Tibial nerve (tissue), 4 donors: ENCODE measurements at places on chromosomes 2 and 18.
A peak's percentile ranks its signal among the peaks of the same experiment; 100 is the strongest.

- H3K27ac ChIP-seq: no peak overlapping the region
- no peak overlapping the region for H3K4me3 ChIP-seq
- no peaks in the 10 kb centered on the region for H3K27me3 ChIP-seq
- no peaks in the 10 kb centered on the region for H3K36me3 ChIP-seq
- DNase-seq: no peak
These were observed 6.7 kb upstream of the PNO1 start for GRCh38 chr2:68151037-68151436.

- H3K27ac ChIP-seq: no peak overlapping the region
- no peaks in the 10 kb centered on the region for H3K4me1 ChIP-seq
These were observed 905.9 kb downstream of the NRXN1 start for GRCh38 chr2:50126077-50126476.

- H3K27ac ChIP-seq: no peak overlapping the region
- DNase-seq: no peak
- peaks cover 24% of the 10 kb centered on the region for H3K4me1 ChIP-seq
- H3K27me3 ChIP-seq: no peaks in the 10 kb centered on the region
- H3K36me3 ChIP-seq: no peaks in the 10 kb centered on the region
These were observed 2.2 kb downstream of the ELAC1 start for GRCh38 chr18:50970006-50970405.

DNA sequence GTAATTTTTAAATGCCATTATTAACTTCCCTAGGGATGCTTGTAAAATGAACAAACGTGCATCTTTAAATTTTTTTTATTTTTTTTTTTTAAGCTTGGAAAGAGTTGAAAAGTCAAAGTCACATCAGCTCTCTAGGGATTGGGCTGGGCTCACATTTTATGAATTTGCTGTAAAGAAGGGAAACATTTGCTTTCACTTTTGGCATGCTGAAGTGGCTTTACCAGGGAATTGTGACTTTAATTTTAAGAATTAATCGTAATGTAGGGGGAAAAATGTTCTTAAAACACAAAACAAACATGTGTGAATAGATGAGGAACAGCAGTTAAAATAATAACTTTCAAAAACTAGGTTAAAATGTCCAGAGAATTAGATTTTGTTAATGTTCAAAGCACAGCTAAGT lies 123.0 kb downstream of the AGAP1 start:
- H3K36me3 ChIP-seq: no peaks in the 10 kb centered on the region
- H3K27ac ChIP-seq: peak overlapping the region; percentile 31
- no peaks in the 10 kb centered on the region for H3K27me3 ChIP-seq
- H3K4me3 ChIP-seq: no peak overlapping the region
- no peaks in the 10 kb centered on the region for H3K4me1 ChIP-seq

DNA sequence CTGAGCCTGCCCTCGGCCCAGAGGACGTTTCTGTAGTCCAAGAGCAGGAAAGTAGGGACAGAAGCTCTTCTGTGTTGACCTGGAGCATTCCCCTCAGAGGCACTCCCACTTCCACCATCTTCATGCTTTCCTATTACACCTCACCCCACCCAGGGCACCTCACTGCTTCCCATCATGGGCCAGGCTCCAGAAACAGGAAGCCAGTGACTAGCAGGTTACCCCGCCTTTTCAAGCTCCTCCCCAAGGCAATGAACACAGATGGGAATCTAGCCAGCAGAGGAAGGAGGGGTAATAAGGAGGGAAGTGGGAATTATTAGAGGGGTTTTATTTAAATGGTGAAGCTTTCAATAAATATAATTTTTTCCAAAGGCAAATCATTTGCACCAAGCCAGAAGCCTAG lies 308.8 kb upstream of the MGAT5 start:
- no peaks in the 10 kb centered on the region for H3K4me1 ChIP-seq
- no peak for DNase-seq
- no peak overlapping the region for H3K27ac ChIP-seq
- no peaks in the 10 kb centered on the region for H3K27me3 ChIP-seq
- no peaks in the 10 kb centered on the region for H3K36me3 ChIP-seq
- H3K4me3 ChIP-seq: no peak overlapping the region

- H3K36me3 ChIP-seq: no peaks in the 10 kb centered on the region
- H3K4me3 ChIP-seq: no peak overlapping the region
- DNase-seq: no peak
- H3K4me1 ChIP-seq: no peaks in the 10 kb centered on the region
- H3K27ac ChIP-seq: no peak overlapping the region
These were observed 11.0 kb upstream of the PLA2R1 start for GRCh38 chr2:160073284-160073888.

DNA sequence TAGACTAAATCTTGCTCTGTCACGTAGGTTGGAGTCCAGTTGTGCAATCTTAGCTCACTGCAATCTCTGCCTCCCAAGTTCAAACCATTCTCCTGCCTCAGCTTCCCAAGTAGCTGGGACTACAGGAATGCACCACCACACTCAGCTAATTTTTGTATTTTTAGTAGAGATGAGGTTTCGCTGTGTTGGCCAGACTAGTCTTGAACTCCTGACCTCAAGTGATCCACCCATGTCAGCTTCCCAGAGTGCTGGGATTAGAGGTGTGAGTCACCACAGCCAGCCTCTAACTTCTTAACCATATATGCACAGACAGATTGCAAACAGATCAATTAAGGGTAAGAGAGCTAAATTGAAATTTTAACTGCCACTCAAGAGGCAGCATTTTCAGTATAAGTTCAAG lies 22.1 kb upstream of the CNGA3 start:
- H3K4me1 ChIP-seq: no peaks in the 10 kb centered on the region
- no peaks in the 10 kb centered on the region for H3K36me3 ChIP-seq
- no peak overlapping the region for H3K4me3 ChIP-seq

GRCh38 chr2:73004466-73004865 lies 67.0 kb downstream of the SFXN5 start:
- H3K4me3 ChIP-seq: no peak overlapping the region
- H3K27ac ChIP-seq: no peak overlapping the region
- H3K27me3 ChIP-seq: no peaks in the 10 kb centered on the region

GRCh38 chr2:65353927-65354326 lies 78.5 kb downstream of the SPRED2 start:
- H3K4me3 ChIP-seq: no peak overlapping the region
- no peaks in the 10 kb centered on the region for H3K27me3 ChIP-seq
- DNase-seq: no peak
- no peaks in the 10 kb centered on the region for H3K36me3 ChIP-seq

GRCh38 chr18:25136416-25137196 lies 215.4 kb downstream of the ZNF521 start:
- peaks cover 54% of the 10 kb centered on the region for H3K4me1 ChIP-seq
- no peak overlapping the region for H3K27ac ChIP-seq
- peak; percentile 37 for DNase-seq
- no peaks in the 10 kb centered on the region for H3K36me3 ChIP-seq

GRCh38 chr2:7672027-7672684 lies 754.9 kb downstream of the RNF144A start:
- no peaks in the 10 kb centered on the region for H3K36me3 ChIP-seq
- H3K4me3 ChIP-seq: no peak overlapping the region
- no peak overlapping the region for H3K27ac ChIP-seq
- H3K27me3 ChIP-seq: no peaks in the 10 kb centered on the region
- no peaks in the 10 kb centered on the region for H3K4me1 ChIP-seq

DNA sequence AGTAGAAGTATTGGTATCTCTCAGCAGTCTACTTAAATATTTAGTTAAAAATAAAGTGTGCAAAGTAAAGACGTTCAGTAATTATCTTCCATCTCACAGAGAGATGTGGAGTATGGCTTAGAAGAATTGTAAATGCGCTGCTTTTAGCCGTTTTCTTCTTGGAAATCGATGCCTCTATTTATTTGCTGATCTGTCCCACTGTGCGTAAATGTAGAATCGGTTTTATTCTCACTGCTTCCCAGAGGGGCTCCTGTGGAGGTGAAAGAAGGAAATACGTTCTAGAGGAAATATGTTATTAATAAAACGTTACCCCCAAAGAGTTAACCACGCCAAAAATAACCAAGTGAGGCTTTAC lies 1.9 kb downstream of the NPAS2 start:
- no peaks in the 10 kb centered on the region for H3K36me3 ChIP-seq
- DNase-seq: no peak
- H3K4me1 ChIP-seq: peaks cover 9% of the 10 kb centered on the region
- H3K4me3 ChIP-seq: no peak overlapping the region

- H3K4me1 ChIP-seq: no peaks in the 10 kb centered on the region
- no peaks in the 10 kb centered on the region for H3K36me3 ChIP-seq
- H3K4me3 ChIP-seq: no peak overlapping the region
- no peak overlapping the region for H3K27ac ChIP-seq
- DNase-seq: no peak
- no peaks in the 10 kb centered on the region for H3K27me3 ChIP-seq
These were observed 58.1 kb downstream of the SPOPL start for GRCh38 chr2:138559641-138560040.

- no peak overlapping the region for H3K27ac ChIP-seq
- no peaks in the 10 kb centered on the region for H3K36me3 ChIP-seq
- H3K27me3 ChIP-seq: no peaks in the 10 kb centered on the region
- DNase-seq: no peak
- peaks cover 48% of the 10 kb centered on the region for H3K4me1 ChIP-seq
These were observed 52.0 kb downstream of the CDC42EP3 start for GRCh38 chr2:37619230-37619958.

DNA sequence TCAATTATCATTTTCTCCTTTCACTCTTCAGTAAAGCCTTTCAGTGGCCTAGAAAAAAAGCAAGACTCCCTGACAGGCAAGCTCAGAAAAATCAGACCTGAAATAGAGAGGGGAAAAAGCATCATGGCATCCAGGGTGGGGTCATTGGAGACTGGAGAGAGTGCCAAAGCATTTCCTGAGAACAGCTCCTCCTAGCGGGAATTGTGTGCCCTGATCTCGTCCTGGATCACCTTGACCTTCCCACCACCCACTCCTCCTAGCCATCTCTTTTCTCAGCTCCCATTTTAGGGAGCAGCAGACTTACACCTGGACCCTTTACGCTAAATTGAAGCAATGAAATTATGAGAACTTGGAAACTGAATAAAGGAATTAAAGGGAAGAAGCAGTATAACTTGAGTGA lies 176.6 kb downstream of the VWC2L start:
- H3K4me1 ChIP-seq: no peaks in the 10 kb centered on the region
- no peaks in the 10 kb centered on the region for H3K27me3 ChIP-seq
- H3K36me3 ChIP-seq: no peaks in the 10 kb centered on the region
- no peak overlapping the region for H3K27ac ChIP-seq

DNA sequence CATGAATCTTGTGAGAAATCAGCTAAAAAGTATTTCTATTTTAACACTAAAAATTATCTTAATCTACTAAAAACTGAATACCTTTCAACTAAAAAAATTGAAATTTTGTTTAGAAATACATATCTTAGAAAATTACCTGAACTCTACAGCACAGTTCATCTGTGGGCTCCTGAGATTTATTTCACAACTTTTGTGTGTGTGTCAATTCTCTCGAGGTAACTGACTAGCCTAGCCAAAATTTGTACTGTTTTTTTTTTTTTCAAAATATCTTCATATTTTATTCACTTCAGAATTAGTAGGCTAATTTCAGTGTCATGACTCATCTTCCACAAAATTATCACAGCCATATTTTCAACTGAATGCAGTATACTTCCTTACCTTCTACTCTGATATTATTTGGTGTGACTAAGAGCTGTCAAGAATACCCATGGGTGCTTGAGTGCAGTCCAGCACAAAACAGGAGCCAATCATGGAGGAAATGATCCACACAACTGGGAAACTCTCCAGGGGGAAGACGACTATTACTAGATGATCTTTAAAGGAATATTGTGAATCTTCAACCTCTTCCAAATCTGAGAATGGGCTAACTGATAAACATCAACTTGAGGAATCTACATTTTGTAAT lies 174.6 kb downstream of the ZNF385B start:
- H3K36me3 ChIP-seq: no peaks in the 10 kb centered on the region
- H3K27me3 ChIP-seq: no peaks in the 10 kb centered on the region
- no peaks in the 10 kb centered on the region for H3K4me1 ChIP-seq
- H3K4me3 ChIP-seq: no peak overlapping the region

GRCh38 chr2:39094717-39095363 lies 26.0 kb downstream of the SOS1 start:
- DNase-seq: no peak
- no peak overlapping the region for H3K4me3 ChIP-seq
- H3K36me3 ChIP-seq: no peaks in the 10 kb centered on the region
- no peaks in the 10 kb centered on the region for H3K27me3 ChIP-seq
- peaks cover 5% of the 10 kb centered on the region for H3K4me1 ChIP-seq
